ENCODE measurements at places on chromosomes 16 and 17.

GRCh38 chr17:47810200-47810821, 11.3 kb downstream of the OSBPL7 start:
- peak; percentile 80 for DNase-seq

DNA sequence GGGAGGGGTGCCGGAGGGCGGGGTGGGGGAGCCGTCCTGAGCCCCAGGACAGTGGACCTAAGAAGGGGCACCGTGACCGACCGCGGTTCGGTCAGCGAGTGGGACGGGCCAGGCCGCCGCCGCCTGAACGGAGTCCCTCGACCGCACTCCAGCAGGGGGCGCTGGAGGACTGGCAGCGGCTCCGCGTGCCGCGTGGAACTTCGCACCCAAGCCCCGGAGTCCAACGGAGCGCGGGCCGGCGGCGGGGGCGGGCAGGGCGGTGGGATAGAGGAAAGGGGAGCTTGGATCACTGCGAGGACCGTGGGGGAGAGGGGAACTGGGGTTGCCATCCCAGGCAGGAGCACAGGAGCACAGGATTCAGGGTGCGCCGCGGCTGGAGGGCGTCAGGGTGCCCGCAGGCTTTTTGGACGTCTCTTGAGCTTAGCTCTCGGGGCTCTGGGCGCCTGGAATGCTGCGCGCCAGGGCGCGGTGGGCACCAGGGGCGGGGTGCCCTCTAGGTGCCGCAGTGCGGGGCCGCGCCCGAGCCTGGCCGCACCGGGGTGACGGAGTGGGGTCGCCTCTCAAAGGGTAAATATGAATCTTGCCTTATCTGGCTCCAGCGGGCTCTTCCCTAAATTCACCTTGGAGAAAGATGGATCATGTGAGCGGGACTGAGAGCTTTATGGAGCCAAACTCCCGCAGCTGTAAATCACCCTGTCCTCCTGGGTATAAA, 379 bp upstream of the OTOP2 start:
- DNase-seq: peak; percentile 56

DNA sequence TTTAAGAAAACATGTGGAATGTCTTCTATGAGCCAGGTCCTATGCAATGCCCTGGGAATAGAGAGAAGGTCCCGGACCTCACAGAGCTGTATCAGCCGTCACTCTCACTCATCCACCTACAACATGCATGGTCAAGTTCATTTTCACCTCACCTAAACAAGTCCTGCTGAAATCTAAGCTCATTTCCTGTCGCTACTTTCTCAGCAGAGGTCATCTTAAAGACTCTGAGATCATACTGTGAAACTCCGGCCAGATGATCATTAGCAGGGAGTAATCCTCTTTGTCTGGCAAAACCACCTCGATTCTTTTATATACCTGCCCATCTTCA, 66.2 kb upstream of the LYRM9 start:
- DNase-seq: no peak

DNA sequence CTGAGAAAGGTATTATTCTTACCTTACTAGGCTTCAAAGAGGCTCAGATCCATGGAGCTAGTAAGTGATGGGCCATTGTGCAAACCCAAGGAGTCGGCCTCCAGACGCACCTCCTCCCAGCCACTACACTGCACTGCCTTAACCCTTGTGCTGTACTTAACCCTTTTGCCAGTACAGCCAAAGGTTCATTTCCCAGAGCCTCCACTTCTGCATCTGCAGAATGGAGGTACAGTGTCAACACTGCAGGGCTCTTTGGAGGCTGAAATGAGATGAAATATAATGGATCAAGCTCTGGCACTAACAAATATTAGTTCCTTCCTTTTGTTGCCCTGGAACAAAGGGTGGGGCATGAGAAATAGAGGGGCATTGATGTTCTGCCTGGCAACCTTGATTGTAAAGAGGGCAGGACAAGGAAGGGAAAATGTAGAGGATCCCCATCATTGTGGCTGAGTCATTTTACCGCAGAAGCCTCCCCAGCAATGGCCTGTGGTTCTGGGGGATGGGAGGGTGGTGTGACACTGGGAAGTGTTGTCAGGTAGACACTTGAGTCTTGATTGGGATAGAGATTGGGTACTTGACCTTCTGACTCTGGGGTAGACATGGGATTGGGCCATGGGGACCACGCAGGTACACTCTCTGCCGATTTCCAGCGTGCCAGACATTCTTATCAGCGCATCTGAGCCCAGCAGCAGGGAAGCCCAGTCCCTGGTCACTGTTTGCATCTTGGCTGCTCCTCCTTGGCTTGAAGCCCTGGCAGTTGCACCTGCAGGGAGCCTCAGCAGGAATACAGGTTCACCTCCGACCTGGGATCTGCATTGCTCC, 84.0 kb downstream of the MSI2 start:
- no peak for DNase-seq

DNA sequence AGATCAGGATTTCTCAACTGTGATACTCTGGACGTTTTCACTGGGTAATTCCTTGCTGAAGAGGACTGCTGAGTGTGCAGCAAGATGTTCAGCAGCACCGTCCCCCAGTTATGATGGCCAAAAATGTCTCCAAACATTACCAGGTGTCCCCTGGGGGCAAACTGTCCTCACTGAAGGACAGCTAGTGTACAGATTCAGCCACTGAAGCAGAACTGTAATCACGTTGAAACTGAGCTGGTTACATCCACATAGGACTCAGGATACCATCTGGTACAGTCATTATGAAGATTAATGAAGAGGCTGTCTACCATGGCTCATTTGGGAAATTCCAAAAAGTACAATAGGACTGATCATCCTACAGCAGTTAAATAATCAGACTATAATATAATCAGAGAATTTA, 43.3 kb upstream of the GINS3 start:
- no peak for DNase-seq

DNA sequence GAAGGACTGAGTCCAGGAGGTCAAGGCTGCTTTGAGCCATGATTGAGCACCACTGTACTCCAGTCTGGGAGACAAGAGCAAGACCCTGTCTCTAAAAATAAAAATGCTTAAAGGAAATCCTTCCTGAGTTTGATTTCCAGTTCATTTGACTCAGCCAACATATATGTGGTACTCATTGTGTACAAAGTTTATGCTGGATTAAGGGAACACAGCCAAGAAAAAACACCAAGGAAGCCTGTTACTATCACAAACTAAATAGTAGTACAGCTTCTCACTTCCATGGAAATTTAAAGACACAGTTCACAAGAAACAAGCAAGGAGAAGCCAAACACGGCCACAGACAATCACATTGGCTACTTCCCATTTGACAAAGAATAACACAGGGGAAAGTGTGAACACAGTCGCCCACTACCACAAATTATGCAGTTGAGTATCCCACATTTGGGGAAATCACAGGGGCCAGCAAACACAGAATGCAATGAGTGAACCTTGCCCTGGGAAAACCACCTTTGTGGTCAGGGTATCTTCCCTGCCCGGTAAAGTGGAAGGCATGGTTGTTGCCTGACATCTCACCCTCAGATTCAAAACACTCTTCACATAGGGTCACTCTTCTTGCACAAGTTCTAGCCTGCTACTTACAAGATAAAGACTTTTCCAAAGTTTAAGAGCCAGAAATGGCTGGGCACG, 14.5 kb downstream of the TEX14 start:
- no peak for DNase-seq

- DNase-seq: no peak
Measured at GRCh38 chr17:28689011-28689410, 22.7 kb downstream of the PROCA1 start.

GRCh38 chr17:45029758-45030423, 21.5 kb downstream of the DCAKD start:
- no peak for DNase-seq

DNA sequence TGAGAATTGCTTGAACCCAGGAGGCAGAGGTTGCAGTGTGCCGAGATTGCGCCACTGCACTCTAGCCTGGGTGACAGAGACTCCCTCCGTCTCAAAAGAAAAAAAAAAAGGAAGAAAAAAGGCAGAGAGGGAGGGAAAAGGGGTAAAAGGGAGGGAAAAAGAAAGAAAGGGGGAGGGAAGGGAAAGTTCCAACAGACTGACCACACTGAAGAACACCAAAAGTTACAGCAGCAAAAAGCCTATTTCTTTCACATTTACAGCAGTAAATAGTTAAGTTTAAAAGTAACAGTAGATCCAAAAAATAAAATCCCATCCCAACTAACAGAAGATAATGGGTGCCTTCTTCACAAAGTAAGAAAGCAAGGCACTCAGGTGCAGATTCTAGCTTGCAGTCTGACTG, 36.9 kb upstream of the C17orf78 start:
- no peak for DNase-seq

DNA sequence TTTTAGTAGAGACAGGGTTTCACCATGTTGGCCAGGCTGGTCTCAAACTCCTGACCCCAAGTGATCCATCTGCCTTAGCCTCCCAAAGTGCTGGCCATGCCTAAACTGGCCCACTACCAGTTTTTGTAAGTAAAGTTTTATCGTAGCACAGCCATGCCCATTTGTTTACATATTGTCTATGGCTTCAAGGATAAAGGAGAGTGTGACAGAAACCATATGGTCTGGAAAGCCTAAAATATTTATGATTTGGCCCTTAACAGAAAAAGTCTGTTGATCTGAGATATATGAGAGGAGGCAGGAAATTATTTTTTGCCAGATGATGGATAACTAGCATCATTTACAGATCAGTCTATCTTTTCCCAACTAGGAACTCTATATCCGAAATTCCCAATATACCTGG, 4.5 kb downstream of the AKAP10 start:
- no peak for DNase-seq

DNA sequence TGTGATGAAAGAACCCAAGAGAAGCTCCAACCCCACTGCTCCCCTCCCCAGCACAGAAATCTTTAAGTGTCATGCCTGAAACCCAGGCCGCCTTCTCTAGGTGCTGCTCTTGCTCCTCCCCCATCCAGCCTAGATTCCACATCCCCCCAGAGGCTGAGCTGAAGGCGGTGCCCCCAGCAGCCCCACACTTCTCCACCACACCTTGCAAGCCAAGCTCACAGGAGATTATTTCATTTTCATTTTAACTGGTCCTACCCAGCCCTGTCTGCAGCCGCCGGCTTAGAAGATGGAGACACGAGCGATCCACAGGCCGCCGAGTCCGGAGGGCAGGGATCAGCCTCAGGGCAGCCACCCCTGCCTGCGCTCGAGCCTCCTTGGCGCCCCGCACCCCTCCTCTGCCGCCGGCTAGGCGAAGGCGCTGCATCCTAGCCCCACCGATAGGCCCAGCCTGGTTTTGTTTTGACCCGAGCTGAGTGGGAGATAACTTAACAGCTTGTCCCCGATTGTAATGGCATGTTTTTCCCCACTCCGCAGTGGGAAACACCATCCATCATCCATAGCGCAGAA, 125.3 kb downstream of the RBFOX3 start:
- no peak for DNase-seq

GRCh38 chr17:781805-782731, at the start of the genes GLOD4 and MRM3:
Gene GLOD4, minus strand, starts transcription at chr17:782280. Its CDS starts 25 bp downstream, at chr17:782255.
Gene MRM3, plus strand, starts transcription at chr17:782353. Its CDS starts 26 bp downstream, at chr17:782379.
- DNase-seq: peak; percentile 93

GRCh38 chr17:80202197-80202596, 17.9 kb downstream of the SGSH start:
- DNase-seq: no peak

- peak; percentile 43 for DNase-seq
Measured at GRCh38 chr16:28317040-28317880, 24.9 kb downstream of the SBK1 start.
